Kidney (tissue), 22 donors: ENCODE measurements at places on chromosomes 11 and 22.

GRCh38 chr11:123145661-123146060 lies 49.4 kb downstream of the CLMP start:
- no peak for DNase-seq
- H3K4me3 ChIP-seq = no peak overlapping the region
- no peak overlapping the region for H3K27ac ChIP-seq
- no peaks in the 10 kb centered on the region for H3K36me3 ChIP-seq

GRCh38 chr11:134350381-134350780 lies 18.6 kb downstream of the GLB1L2 start:
- no peaks in the 10 kb centered on the region for H3K4me1 ChIP-seq
- H3K27ac ChIP-seq = no peak overlapping the region
- no peaks in the 10 kb centered on the region for H3K36me3 ChIP-seq
- DNase-seq = no peak
- no peaks in the 10 kb centered on the region for H3K27me3 ChIP-seq

DNA sequence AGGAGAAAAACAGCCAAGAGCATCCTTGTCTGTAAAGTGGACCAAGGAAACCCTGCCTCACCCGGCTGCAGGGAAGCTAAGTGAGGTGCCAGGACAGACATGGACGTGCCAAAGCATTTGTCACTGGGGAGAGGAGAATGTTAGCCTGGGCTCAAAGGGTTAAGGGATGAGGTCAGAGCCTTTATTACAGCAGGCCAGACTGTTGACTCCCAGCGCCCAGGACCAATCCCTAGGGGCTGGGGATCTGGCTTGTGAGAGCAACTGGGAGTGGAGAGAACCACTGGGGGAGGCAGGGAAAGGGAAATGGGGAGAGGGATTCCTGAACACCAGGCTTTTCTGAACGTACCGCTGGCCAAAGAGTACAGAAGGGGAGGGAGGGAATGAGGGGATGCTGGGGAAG lies 2.6 kb downstream of the CHRM1 start:
- DNase-seq = no peak
- H3K4me1 ChIP-seq = no peaks in the 10 kb centered on the region
- H3K36me3 ChIP-seq = no peaks in the 10 kb centered on the region

- H3K36me3 ChIP-seq = no peaks in the 10 kb centered on the region
- H3K4me3 ChIP-seq = no peak overlapping the region
- peak; percentile 68 for DNase-seq
- no peak overlapping the region for H3K27ac ChIP-seq
- no peaks in the 10 kb centered on the region for H3K27me3 ChIP-seq
- H3K4me1 ChIP-seq = no peaks in the 10 kb centered on the region
Observed at GRCh38 chr11:83827940-83828554, 541.9 kb upstream of the CCDC90B start.

- no peaks in the 10 kb centered on the region for H3K36me3 ChIP-seq
- H3K4me1 ChIP-seq = peaks cover 13% of the 10 kb centered on the region
- peak overlapping the region; percentile 69 for H3K4me3 ChIP-seq
Observed at GRCh38 chr11:61890529-61891330, 615 bp downstream of the FADS3 start.

- no peak for DNase-seq
- H3K27me3 ChIP-seq = no peaks in the 10 kb centered on the region
- no peaks in the 10 kb centered on the region for H3K36me3 ChIP-seq
- H3K27ac ChIP-seq = no peak overlapping the region
- H3K4me3 ChIP-seq = no peak overlapping the region
- no peaks in the 10 kb centered on the region for H3K4me1 ChIP-seq
Observed at GRCh38 chr11:32563600-32563959, 20.1 kb upstream of the EIF3M start.

DNA sequence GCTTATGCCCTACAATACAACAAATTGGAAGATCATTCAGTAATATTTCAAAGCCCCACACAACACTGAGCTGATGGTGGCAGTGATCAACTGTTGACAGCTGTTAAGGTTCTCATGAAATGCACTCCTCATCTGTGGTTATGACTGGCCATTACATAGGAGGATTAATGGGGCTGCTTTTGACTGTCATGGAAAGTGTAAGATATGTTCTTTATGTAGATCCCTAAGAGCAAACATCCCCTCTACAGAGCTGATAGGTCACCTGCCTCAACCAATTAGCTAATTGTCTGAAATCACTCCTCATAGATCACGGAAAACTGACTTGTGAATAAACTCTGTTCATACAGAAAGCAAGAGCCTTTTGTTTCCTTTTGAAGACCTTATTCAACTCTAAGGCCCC lies 78.1 kb downstream of the GAB2 start:
- no peaks in the 10 kb centered on the region for H3K27me3 ChIP-seq
- no peaks in the 10 kb centered on the region for H3K36me3 ChIP-seq
- H3K4me1 ChIP-seq = no peaks in the 10 kb centered on the region
- DNase-seq = peak; percentile 7
- no peak overlapping the region for H3K4me3 ChIP-seq
- no peak overlapping the region for H3K27ac ChIP-seq

DNA sequence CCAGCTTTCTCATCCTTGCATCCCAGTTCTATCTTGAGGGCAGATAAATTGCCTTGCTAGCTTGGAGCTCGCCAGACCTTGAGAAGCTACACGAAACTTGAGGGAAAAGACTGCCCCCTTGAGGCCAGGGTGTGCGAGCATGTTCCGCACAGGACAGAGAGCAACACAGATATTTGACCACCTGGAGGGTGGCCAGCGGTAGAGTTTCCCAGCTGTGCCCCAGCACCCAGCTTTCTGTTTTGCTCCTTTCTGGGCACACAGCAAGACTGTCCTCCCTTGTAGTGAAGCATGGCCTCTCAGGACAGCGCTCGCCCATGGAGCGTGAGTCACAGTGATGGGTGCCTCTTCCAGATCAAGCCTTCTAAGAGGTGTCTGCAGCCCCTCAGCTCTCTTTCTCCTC lies 23.5 kb downstream of the SPATA19 start:
- no peak for DNase-seq
- no peaks in the 10 kb centered on the region for H3K4me1 ChIP-seq
- H3K4me3 ChIP-seq = no peak overlapping the region
- no peaks in the 10 kb centered on the region for H3K36me3 ChIP-seq
- no peaks in the 10 kb centered on the region for H3K27me3 ChIP-seq

- no peak for DNase-seq
- no peaks in the 10 kb centered on the region for H3K36me3 ChIP-seq
- H3K4me1 ChIP-seq = no peaks in the 10 kb centered on the region
Observed at GRCh38 chr11:42085736-42086135, 626.3 kb upstream of the LRRC4C start.

- no peaks in the 10 kb centered on the region for H3K36me3 ChIP-seq
- no peak overlapping the region for H3K27ac ChIP-seq
- H3K4me1 ChIP-seq = peaks cover 9% of the 10 kb centered on the region
- H3K4me3 ChIP-seq = no peak overlapping the region
- no peak for DNase-seq
- no peaks in the 10 kb centered on the region for H3K27me3 ChIP-seq
Observed at GRCh38 chr11:123434911-123435310, 4.8 kb downstream of the GRAMD1B start.

DNA sequence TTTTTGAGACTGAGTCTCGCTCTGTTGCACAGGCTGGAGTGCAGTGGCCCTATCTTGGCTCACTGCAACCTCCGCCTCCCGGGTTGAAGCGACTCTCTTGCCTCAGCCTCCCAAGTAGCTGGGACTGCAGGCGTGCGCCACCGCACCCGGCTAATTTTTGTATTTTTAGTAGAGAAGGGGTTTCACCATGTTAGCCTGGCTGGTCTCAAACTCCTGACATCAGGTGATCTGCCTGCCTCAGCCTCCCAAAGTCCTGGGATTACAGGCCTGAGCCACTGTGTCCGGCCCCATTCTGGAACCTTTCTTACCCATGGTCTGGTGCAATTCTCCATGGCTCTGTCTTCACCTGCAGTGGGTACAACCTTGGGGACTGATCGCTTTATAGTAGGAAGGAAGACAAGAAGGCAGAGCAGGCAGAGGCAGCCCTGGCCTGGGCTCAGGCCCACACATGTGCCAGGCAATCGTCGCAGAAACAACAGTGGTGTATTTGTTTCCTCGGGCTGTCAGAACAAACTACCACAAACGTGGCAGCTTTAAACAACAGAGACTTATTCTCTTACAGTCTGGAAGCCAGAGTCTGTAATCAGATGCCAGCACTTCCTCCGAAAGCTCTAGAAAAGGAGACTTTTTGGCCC lies 4.0 kb upstream of the PTGDR2 start:
- peak; percentile 47 for DNase-seq
- no peaks in the 10 kb centered on the region for H3K36me3 ChIP-seq
- no peaks in the 10 kb centered on the region for H3K27me3 ChIP-seq
- no peaks in the 10 kb centered on the region for H3K4me1 ChIP-seq

DNA sequence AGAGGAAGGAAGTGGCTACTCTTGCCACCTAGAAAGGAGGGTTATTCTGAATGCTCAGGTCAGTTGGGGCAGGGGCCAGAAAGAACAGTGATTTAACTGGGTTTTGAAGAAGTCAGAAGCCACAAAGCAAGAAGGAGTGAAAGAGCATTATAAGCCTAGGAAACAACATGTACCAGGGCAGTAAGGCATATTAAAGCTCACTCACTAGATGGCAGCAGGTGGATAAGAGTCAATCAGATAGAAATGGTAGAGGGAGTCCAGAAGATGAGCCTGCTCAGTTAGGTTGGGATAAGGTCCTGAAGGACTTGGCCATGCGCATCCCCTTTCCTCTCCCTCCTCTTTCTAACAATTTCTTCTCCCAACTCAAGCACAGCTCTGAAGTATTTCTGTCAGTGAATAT lies 22.0 kb upstream of the PATE1 start:
- H3K27ac ChIP-seq = no peak overlapping the region
- no peaks in the 10 kb centered on the region for H3K4me1 ChIP-seq
- H3K27me3 ChIP-seq = no peaks in the 10 kb centered on the region

- H3K27me3 ChIP-seq = no peaks in the 10 kb centered on the region
- H3K4me3 ChIP-seq = no peak overlapping the region
Observed at GRCh38 chr22:46617207-46617985, 2.8 kb upstream of the GRAMD4 start.

- no peak overlapping the region for H3K27ac ChIP-seq
- no peaks in the 10 kb centered on the region for H3K27me3 ChIP-seq
- no peak for DNase-seq
- peaks cover 2% of the 10 kb centered on the region for H3K4me1 ChIP-seq
- H3K36me3 ChIP-seq = no peaks in the 10 kb centered on the region
Observed at GRCh38 chr11:76228071-76228874, 22.0 kb upstream of the WNT11 start.

GRCh38 chr11:43687120-43687791 lies 6.7 kb downstream of the HSD17B12 start:
- no peaks in the 10 kb centered on the region for H3K36me3 ChIP-seq
- peak overlapping the region; percentile 47 for H3K27ac ChIP-seq
- no peak for DNase-seq
- H3K4me1 ChIP-seq = no peaks in the 10 kb centered on the region

DNA sequence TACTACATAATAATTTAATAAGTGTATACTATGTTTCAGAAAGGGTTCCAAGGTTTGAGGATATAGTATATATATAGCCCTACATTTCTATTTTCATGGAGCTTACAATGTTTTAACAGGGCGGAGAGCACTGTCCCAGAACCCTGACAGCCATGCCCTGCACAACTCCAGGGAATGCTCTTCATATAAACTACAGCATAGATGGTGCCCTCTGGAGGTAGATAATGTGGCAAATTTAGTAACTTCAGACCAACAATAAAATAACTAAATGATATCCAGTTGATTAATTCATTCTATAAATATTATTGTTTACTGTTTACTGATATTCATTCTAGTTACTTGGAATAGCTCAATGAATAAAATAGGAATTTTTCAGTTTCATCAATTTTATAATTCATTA lies 693.7 kb upstream of the CCDC179 start:
- no peaks in the 10 kb centered on the region for H3K36me3 ChIP-seq
- no peak overlapping the region for H3K4me3 ChIP-seq
- no peak for DNase-seq
- no peaks in the 10 kb centered on the region for H3K27me3 ChIP-seq
- no peak overlapping the region for H3K27ac ChIP-seq

DNA sequence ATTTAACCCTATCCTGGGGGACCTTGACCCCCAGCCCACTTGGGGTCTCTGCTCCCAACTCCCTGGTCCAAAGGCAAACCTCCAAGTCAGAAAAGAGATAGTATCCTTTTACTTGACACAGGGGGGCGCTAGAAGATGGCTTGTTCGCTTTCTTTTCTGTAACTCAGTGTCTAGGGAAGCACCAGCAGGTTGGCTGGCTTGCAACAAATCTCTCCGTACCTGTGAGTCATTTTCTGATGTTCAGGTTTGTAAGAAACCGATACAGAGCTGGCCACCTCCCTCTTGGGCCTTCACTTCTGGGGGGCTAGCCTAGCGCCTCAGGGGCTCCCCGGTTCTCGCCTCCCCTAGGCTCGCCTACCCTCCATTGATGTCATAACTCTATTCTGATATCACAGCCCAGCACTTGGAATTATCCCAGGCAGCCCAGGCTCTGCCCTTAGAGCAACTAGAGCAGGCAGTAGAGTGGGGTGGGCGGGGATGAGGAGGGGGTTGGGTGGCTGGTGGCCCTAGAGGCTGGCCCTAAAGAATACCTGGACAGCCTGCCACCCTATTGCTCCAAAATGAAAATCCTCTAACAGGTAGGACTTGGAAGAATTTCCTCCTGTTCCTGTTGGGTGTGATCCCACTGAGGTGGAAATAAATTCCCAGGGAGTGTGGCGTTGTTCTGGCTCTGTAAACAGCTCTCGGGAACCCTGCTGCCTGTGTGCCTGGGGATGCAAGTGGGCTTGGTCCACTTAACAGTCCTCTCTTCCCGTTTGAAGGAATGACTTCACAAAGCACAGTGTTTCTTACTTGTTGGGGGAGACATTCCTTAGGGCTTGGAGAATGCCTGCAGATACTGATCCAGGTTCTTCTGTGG lies 69.4 kb downstream of the OSBP2 start:
- DNase-seq = peak; percentile 88
- H3K4me1 ChIP-seq = no peaks in the 10 kb centered on the region
- no peaks in the 10 kb centered on the region for H3K36me3 ChIP-seq
- no peaks in the 10 kb centered on the region for H3K27me3 ChIP-seq
